ENCODE measurements at places on chromosomes 6 and 20.
A peak's percentile ranks its signal among the peaks of the same experiment; 100 is the strongest.

- DNase-seq: no peak
Measured at GRCh38 chr20:62059401-62059800, 6.3 kb downstream of the TAF4 start.

DNA sequence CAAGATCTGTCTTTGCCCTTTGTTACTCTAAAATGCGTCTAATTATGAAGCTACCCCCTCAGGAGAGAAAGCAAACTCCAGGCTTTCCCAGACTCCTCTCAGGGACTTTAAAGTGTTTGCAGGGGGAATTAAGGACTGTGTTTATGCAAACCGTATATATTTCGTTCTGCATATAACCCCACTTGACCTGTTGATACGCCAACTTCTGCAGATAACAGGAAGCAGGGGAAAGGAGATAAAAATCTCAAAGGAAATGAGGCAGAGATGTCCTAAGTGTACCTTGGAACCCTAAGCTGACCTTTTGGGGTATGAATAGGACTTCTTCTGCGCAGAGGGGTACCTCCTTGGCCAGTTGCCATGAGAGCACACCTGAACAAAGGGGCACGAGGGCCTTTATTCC lies 8.1 kb downstream of the SYCP2L start:
- no peak for DNase-seq

DNA sequence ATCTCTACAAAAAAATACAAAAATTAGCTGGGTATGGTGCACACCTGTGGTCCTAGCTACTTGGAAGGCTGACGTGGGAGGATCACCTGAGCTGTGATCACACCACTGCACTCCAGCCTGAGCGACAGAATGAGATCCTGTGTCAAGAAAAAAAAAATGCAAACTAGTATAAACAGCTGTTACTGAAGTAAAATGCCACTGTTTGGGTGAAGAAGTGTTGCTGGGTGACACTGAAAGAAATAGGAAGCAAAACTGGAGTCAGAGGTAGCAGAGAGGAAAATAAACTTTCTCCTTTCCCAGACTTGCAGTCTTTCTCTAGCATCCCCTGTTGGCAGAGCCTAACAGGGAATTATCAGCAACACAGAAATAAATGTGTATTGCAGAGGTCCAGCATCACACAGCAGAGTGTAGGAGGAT lies 241.2 kb upstream of the PREP start:
- no peak for DNase-seq

DNA sequence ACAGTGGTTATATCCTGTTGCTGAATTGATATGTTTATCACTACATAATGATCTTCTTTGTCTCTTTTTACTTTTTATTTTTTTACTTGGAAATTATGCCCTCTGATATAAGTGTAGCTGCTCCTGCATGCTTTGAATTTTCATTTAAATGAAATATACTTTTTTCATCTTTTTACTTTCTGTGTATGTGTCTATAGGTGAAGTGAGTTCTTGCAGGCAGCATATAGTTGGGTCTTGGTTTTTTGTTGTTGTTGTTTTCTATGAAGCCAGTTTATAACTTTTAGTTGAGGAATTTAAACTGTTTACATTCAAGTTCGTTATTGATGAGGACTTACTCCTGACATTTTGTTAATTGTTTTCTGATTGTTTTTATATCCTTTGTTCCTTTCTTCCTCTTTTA lies 103.1 kb upstream of the DOK5 start:
- DNase-seq: no peak

DNA sequence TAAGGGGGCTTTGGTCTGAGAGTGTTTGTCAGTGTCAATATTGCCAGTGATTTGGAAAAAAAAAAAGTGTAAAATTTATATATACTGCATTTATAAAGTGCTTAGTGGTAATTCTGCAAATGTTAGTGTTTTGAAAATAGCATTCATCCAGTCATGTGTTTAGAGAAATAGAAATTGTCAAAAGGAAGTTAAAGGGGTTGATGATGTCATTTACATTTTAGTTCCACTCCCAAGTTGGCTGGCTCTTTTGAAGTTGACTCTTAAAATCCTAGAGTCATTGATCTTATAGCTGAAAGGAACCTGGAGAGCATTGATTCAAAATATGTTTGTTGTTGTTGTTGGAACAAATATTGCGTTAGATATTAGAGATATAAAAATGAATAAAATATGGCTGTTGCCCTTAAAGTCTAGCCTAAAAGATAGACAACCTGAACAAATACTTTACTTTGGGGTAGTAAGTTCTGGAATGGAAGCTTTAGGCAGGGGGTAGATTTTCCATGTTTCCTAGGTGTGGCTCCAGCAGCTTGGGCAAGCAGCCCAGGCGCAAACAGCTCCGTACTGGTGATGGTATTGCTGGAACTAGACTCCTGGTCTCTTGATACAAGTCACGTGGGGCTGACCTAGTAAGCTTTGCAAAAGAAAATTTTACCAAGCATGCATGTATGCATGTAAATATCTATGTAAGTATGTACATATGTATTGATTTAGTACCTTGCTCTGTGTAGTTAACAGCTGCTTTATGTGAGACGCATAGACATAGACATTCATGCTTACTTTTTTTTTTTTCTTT lies 46.3 kb downstream of the HIVEP1 start:
- DNase-seq: no peak

GRCh38 chr20:3323398-3323797 lies 84.1 kb downstream of the DNAAF9 start:
- DNase-seq: no peak

GRCh38 chr6:3231247-3232016 lies 4.0 kb upstream of the TUBB2B start:
- DNase-seq: peak; percentile 81

DNA sequence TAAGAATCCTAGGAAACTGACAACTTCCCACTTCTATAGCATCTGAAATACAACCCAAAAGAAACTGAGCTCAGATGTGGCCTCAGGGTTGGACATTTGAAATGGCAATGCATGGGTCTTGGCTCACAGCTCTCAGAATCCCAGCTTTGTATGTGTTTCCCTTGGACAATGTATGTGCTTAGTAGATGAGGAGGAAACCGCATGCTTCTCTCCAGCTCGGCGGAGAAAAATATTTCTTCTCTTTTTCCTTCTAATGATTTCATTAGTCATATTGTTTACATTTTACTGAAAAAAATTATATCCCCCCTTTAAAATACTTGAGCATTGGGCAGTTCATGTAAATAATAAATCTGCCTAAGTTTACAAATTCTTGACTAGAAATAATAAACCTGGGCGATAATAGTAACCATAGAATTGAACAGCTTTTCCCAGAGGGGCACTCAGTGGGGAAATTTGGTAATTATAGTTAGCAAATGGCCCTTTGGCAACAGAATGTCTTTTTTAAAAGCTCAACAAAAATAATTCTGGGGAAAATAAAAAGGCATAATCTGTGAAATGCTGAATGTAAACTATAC lies 55.3 kb downstream of the PFDN4 start:
- no peak for DNase-seq

GRCh38 chr20:63926298-63926697 lies 29.9 kb downstream of the UCKL1 start:
- DNase-seq: no peak

DNA sequence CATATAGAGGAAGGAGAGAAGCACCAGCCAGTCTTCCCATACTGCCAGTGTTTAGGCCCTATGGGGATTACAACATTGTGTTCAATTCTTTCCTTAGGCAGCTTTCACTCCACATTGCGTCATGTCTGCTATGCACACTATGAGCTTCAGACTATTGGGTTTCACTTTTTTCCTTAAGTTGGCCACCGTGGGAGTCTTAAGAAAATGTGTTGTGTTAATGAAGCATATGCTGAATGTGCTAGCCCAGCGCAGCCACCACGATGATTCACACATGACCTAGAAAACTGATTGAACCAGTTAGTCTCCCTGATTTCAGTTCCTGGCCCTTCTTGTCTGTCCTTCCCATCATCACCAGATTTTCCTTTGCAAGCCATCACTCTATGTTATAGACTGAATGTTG lies 21.5 kb downstream of the TUBB2B start:
- no peak for DNase-seq

DNA sequence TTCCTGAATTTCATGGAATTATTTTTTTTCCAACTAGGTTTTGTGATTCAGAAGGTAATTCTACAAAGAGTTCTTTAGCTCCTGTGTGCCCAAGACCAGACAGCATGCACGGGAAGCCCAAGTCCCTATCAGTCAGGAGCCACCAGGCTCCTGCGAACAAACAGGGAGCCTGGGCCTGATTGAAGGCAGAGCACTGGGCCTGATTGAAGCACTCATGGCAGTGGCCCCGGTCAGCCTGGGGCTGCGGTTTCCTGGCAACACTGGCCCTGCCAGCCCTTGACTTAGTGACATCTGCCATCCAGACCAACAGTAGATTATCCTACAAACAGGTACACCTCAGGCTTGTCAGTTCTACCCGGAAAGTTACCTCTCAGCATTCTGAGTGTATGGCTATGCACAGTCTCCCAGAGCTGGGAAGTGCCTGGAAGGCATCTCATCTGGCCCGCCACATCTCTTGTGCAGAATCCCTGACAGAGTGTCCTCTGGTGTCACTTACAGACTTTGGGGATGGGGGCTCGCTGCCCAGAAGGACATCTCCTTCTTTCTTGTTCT lies 133.8 kb downstream of the VEGFA start:
- no peak for DNase-seq

DNA sequence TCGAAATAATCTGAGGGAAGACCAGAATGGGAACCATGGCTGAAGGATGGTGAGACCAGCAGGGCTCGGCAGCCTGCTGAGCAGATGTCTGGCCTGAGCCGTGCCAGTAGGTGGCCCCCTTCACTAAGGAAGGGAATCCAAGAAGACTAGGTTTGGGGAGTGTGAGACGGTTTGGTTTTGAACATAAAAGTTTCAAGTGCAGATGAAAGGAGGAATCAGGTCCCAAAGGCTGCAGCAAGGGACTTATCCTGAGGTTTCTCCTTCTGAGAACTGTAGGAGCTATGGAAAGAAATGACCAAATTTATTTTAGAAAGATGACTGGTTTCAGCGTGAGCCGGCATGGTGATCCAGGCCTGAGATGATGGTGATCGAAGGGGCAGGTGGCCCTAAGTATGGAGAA lies 4.6 kb upstream of the OSER1 start:
- DNase-seq: peak; percentile 75

- peak; percentile 53 for DNase-seq
Measured at GRCh38 chr6:107977283-107977682, 19.3 kb upstream of the SEC63 start.

Data from HAP-1 (cell line).